M059J (cell line): ENCODE measurements at places on chromosomes 6 and 20. TPM values are rescaled to one million over a fixed set of nuclear protein-coding genes. Genes with fewer than 3 reads are reported as not detected.

The CCR6 gene
- total RNA-seq, result 0.57 TPM in 1 of 2 replicates, not detected in the other

The ELOVL5 gene
- 149 and 190 TPM in 2 replicates for total RNA-seq

The SPAG4 gene
- total RNA-seq, result 24.0 and 36.1 TPM in 2 replicates

The ASCC3 gene
- 49.9 and 53.2 TPM in 2 replicates for total RNA-seq

The TAF4 gene
- total RNA-seq, result 11.7 and 12.4 TPM in 2 replicates
